ENCODE measurements at places on chromosomes 1 and 21.

DNA sequence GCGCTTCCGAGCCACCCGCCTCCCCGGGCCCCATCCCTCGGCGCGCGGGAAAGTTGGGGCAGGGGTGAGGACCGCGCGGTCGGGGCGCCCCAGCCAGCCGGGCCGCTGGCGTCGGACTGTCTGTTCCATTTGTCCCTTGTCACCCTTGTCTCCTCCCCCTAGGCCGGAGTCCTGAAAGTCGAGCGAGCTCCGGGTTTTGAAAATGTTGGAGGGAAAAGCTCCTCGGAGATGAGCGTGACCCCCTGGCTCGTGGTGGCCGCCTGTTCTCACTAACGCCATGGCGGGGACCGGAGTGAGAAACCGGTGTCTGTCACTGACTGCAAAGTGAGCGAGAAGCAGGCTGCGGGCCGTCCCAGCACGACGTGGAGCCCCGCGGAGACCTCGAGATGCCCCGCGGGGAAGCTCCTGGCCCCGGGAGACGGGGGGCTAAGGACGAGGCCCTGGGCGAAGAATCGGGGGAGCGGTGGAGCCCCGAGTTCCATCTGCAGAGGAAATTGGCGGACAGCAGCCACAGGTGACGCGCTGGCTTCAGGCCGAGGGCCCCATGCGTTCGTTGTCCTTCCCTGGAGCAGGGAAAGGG is 491 bp downstream of the PER3 start:
- peak; percentile 1 for DNase-seq

DNA sequence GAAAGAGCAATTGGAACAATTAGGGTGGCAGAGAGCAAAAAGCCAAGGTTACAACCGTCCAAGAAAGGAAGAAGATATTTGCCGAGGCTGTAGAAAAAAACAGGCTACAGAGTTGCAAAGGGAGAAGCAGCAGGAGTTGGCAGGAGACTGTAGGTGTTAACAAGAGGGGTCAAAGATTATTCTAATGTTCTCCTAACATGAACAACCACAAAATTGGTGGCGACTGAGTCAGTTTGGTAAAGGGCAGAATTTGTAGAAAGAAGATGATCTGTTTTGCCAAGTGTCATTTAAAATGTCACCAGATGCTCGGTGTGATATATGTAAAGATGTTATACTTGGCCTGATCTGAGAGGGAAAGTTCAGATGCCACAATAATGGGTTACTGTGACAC is 401 bp upstream of the PRUNE1 start:
- no peak for DNase-seq

DNA sequence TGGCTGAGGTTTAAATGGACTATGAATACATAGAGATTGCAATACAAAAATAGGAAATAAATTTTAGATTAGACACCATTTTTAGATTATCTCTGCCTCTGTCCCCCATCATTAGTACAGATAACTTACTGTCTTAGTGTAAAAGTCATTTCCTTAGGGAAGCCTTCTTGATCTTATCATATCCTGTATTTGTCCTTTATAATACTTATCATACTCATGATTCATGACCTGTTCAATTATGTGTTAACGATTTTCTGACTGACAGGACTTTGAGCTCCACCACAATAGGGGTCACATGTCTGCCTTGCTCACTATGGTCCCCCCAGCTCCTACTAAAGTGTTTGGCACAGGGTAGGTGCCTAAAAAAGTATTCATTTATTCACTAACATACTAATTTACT is 14.6 kb downstream of the TEX38 start:
- DNase-seq: no peak

DNA sequence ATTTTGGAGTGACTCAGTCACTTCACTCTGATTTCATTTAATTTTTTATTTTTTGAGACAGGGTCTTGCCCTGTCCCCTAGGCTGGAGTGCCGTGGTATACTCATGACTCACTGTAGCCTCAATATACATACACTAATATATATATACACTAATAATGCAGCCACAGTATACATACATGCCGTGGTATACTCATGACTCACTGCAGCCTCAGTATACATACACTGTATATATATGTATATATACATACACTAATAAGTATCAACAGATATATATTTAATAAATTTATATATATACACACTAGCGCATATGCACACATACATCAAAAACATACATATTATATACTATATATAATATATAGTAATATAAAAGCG is 149.2 kb downstream of the NCAM2 start:
- no peak for DNase-seq

- peak; percentile 56 for DNase-seq
Measured at GRCh38 chr1:46533179-46533864, 18.1 kb downstream of the KNCN start.

GRCh38 chr1:62389531-62389930 is 47.3 kb upstream of the USP1 start:
- peak; percentile 9 for DNase-seq

DNA sequence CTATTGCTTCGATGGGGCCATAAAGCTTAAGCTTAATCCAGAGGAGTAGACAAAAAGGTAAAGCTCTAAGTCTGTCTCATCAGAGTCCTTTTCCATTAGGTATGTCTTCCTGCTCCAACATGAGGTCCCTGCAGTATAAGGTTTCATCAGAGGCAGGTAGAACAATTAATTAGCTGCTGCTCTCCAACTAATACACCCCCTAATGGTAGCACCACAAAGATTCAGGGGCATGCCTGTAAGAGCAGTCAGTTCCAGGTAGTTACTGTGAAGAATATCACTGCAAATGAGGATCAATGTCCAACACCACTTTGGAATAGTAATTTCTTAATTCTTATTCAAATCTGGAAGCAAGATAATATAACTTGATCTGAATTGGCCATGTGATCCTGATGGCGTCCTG is 160.3 kb upstream of the ESRRG start:
- no peak for DNase-seq

GRCh38 chr1:198761859-198762616 is 123.2 kb downstream of the PTPRC start:
- DNase-seq: no peak
